ENCODE measurements at places on chromosomes 5 and 9. TPM values are rescaled to one million over a fixed set of nuclear protein-coding genes. Genes with fewer than 3 reads are reported as not detected.

- no peaks in the 10 kb centered on the region for H3K27me3 ChIP-seq
- DNase-seq, result peak; percentile 76
- H3K4me3 ChIP-seq, result no peak overlapping the region
- H3K36me3 ChIP-seq, result no peaks in the 10 kb centered on the region
- no peak overlapping the region for H3K27ac ChIP-seq
Observed at GRCh38 chr9:121261107-121261460, 6.9 kb upstream of the GSN start.

DNA sequence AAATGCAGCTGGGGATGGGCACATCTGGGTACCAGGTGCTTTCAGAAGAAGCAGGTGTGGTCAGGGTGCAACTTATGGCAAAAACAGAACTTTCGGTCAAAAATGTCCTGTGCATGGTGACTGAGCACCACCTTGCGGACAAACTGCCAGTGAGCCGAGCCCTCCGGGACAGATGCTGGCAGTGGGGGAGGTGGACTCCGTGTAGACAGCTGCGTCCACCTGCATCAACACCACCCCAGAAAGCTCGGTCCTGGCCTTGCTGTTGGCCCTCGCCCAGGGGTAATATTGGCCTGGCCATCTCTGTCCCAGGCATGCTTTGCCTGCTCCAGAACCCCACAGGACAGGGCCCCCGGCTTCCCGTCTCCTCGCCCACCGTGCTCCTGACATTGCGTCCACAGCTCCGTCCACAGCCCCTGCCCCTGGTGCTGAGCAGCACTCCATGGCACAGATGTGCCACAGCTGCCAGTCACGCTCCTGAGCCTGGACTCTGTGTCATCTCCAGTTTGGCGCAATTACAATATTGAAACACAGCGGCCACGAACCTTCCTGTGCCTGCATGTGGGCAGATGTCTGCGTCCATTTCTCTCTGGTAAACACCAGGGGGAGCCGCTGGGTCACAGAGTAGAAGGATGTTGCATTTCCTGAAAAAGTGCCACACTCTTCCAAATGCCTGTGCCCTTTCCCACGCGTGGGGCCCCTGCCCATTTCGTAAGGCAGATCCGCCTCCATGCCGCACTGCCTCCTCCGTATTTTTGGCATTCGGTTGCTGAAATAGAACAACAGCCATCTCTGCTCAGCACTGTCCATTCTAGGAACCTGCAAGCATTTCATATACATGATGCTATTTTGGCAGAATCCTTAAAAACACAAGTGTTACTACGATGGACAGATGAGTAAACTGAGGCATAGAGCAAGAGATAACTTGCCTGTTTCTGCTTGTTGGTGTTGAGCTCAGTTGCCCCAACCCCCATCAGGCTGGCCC lies 33.4 kb upstream of the SLC6A19 start:
- H3K4me3 ChIP-seq, result no peak overlapping the region
- no peaks in the 10 kb centered on the region for H3K36me3 ChIP-seq
- peak; percentile 79 for DNase-seq
- H3K4me1 ChIP-seq, result peaks cover 9% of the 10 kb centered on the region
- no peak overlapping the region for H3K27ac ChIP-seq

DNA sequence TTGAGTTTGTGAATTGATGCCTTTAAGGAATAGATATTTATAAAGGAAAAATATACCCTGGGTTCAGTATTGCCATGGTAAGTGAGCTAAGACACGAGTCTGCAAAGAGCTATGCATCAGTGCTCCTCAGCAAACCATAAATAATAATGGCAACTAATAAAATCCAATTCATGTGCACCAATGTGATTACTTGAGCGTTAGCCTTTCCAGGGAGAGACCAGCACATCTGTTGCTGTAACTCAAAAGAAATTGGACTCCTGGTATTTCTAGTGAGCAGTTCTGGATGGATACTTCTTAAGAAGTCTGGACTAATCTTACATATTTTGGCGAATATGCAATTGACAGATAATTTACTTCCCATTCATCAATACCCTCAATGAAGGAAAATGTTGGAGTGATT lies 373.3 kb downstream of the ARHGEF28 start:
- H3K27ac ChIP-seq, result no peak overlapping the region
- DNase-seq, result no peak
- no peaks in the 10 kb centered on the region for H3K4me1 ChIP-seq
- no peaks in the 10 kb centered on the region for H3K27me3 ChIP-seq

The RPS14 gene
- 4,820 TPM for polyA plus RNA-seq

The BARX1 gene
- 256 TPM for polyA plus RNA-seq

All from stomach (tissue), 19 donors.